ENCODE measurements at places on chromosomes 12 and 14. TPM values are rescaled to one million over a fixed set of nuclear protein-coding genes. Genes with fewer than 3 reads are reported as not detected.

PTGES3 gene
- 195 TPM for total RNA-seq

KRT79 gene
- not detected for total RNA-seq

GRCh38 chr12:42812871-42813270 lies 223.3 kb upstream of the PRICKLE1 start:
- no peak for DNase-seq

GRCh38 chr14:68248481-68249255 lies 429.1 kb downstream of the RAD51B start:
- DNase-seq: peak; percentile 62

NFATC4 gene
- not detected for total RNA-seq

Data from CD4-positive, alpha-beta memory T cell (primary cell).